Neuronal stem cell (in vitro differentiated cells): ENCODE measurements at places on chromosomes 6 and 20.
A peak's percentile ranks its signal among the peaks of the same experiment; 100 is the strongest.

DNA sequence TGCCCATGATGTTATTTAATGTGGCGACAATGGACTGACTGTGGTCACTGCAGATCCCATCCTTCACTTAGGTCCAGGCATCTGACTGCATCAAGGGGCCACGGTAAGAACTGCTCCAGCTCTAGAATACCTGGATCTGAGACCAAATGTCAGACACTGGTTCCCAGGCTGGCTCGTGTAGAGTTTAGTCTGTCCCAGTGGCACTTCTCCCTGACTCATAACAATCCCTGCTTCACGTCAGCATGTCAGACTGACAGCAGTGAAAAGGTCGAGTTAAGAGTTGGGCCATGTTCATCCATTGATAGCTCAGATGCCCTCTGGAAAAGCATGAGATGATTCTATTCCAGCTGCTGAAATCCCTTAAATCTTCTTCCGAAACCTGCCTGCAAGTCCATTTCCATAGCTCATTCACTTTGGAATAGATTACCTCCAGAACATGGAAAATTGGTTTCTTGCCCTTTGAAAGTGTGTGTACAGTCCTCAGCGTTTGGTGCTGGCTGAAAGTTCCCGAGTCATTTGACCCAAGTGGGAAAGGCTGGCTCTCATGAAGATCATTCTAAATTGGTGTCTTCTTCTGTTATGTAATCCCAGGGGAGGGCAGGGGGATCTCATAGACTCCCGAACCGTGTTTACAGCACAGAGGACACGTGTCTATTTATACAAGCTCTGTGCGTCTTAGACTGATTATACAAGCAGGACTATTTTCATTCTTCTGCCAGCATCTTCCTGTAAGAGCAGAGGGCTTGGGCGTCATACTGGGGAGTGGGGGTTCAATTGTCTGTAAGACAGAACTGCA is 160.8 kb downstream of the ZDHHC14 start:
- no peak for DNase-seq

DNA sequence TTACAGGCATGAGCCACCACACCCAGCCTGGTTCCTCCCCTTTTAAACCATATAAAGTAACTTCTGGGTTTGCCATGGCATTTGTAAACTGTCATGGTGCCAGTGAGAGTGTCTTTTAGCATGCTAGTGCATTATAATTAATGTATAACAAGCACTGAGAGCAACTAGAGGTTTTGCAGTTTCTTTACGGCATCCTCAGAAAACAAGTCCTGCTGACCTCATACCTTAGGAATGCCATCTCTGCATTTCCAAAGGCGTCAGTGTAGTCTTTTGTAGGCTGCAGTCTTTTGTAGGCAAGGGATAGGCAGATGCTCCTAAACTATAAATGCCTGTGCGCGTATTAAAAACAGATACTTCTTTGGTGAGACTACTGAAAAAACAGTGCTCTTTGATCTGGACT is 75.0 kb upstream of the EZR start:
- peak; percentile 61 for DNase-seq

GRCh38 chr20:17168026-17168612 is 58.7 kb upstream of the PCSK2 start:
- DNase-seq, result no peak

GRCh38 chr6:85568411-85568810 is 25.2 kb downstream of the SNX14 start:
- DNase-seq, result no peak

DNA sequence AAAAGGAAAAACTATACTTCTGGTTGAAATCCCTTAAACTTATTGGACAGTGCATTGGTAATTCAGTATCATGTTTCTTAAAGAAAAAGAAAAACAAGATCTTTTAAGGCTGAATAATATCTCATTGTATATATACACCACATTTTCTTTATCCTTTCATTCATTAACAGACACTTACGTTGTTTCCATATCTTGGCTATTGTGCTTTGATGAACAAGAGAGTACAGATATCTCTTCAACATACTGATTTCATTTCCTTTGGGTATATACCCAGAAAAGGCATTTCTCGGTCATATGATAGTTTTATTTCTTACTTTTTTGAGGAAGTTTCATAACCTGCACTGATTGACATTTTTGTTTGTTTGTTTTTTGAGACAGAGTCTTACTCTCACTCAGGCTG is 281.5 kb downstream of the SLC35F1 start:
- no peak for DNase-seq

DNA sequence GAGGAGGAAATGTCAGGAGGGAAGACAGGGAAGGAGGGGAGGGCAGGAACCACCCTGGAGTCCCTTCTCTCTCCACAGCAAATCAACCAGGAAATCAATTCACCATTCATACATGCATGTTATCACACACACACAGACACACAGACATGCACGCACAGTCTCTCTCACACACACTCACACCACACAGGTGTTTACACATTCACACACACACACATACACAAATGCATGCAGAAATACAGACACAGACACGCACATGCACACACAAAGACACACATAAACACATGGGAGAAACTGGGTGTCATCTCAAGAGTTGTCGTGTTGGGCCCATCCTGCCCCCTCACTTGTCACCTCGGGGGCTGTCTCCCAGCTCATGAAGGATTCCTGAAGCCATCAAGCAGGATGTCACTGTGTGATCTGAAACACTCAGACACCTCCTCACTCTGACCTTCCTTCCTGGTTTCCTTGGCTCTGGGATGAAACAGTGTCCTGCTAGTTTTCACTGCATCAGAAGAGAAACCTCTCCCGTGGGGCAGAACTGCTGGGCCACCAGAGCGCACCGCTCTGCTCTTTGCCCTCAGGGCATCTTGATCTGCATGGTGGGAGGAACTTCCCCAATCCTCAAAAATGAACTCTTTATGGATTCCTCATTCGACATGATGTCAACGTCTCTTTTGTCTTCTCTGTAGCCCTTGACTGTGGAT is 9.2 kb downstream of the RAET1G start:
- DNase-seq, result no peak

DNA sequence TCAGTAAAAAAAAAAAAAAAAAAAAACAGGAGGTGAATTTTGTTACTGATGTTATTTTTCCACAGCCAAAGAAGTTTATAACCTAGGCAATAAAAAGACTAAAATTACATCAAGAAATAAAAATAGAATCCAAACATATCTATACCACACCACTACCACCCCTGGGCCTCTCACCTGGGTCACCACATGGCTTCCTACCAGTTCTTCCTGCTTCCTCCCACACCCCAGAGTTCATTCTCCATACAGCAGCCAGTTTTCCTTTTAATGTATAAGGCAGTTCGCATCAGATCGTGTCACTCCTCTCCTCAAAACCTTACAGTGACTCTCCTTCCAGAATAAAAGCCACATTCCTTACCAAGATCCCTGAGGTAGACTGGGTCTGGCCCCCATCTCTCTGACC is 23.9 kb downstream of the ROS1 start:
- DNase-seq, result no peak

DNA sequence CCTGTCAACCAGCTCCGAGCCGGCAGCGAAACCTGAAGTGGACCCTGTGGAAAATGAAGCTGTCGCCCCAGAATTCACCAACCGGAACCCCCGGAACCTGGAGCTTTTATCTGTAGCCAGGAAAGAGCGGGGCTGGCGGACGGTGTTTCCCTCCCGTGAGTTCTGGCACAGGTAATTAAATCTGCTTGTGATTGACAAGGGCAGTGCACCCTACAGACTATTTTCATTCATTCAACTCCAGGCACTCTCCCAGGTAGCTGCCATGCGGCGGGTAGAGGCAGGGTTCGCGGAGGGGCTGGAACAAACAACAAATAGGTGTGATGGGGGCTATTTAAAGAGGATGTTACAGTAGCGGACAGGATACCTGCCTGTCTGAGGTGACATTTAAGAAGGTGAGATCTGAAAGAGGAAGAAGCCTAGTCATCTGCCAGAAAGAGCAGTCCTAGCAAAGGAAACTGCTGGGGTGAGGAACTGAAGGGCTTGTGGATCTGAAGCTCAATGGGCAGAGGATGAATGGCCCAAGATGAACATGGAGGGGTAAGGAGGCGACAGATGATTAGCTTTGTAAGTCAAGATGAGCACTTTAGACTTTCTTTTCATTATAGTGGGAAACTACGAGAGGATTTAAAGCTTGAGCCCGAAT is 810 bp downstream of the MRPL18 start:
- DNase-seq, result no peak

GRCh38 chr6:43817192-43817591 is 47.2 kb downstream of the VEGFA start:
- no peak for DNase-seq

DNA sequence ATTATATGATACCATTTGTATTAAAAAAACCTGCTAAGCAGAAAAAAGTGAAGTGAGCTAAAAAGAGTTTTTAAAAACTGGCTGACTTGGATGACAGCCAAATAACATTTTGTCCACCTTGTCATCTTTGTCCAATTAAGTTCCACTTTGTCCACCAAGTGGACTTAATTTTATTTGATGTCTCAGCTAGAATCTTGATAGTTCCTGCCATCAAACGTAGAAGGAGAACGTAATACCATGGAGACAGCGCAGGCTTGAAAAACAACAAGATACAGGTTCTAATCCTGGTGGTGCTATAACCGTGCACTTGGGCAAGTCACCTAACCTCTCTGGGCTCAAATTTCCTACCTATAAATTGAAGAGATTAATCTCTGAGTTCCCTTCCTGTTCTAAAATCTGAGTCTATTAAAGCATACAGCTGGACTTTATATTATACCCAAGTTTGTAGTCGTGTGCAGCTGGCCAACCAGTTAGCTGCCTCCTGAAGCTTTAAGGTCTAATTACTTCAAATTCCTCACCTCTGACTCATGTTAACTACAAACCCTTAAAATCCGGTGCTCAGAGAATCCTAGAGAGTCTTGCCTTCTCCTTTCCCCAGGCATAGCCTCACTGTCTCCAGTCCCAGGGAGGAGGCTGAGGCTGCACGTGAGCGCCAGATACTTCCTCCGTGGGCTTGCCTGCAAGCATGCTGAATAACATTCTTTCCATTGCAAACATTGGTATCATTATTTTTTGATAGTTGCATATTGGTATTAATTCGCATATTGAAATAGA is 16.8 kb downstream of the TMEM244 start:
- peak; percentile 17 for DNase-seq

DNA sequence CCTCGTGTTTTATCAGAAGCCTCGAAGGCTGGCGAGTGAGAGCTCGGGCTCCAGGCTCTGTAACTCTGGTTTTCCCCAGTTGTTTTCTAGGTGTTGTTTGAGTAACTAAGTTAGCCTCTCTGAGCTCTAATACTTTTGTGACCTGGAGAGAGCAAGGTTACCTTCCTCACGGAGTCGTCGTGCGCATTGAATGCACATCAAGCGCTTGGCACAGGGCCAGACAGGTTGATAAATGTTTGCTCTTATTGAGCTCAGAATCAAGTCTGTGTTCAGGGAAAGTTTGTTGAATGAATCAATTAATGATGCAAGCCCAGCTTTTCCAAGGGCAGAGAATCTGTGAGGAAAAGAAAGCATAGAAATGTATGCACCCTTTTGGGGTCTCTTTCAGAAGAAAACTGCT is 33.5 kb downstream of the EDN3 start:
- DNase-seq, result no peak

DNA sequence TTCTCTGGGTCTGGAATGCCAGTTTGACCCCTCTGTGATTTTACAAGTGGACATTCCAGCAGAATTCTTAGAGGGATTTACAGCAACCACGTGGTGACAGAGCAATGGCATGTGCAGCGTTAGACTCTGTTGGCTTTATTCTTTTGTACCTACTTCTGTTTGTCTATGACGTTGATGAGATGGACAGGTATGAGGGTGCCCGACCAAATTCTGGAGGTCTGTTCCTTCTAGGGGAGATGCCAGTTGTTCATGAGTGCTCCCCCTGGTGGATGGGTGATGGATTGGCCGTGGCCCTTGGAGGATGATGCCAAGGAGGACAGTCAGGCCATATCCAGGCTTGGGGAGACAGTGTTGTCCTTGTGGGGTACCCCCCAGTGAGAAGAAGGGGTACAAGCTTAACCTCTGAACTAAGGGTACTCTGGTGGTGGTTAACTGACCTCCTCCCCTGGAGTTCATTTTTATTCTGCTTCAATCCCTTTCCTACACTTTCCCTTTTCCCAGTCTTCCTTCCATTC is 198.6 kb downstream of the DTNBP1 start:
- DNase-seq, result peak; percentile 23
